WERI-Rb-1 (cell line): ENCODE measurements at places on chromosomes 7 and 10.

- DNase-seq = peak; percentile 3
These were observed 8.4 kb downstream of the AQP1 start for GRCh38 chr7:30920021-30920583.

GRCh38 chr7:104973909-104974415 lies 40.0 kb upstream of the KMT2E start:
- DNase-seq = no peak

DNA sequence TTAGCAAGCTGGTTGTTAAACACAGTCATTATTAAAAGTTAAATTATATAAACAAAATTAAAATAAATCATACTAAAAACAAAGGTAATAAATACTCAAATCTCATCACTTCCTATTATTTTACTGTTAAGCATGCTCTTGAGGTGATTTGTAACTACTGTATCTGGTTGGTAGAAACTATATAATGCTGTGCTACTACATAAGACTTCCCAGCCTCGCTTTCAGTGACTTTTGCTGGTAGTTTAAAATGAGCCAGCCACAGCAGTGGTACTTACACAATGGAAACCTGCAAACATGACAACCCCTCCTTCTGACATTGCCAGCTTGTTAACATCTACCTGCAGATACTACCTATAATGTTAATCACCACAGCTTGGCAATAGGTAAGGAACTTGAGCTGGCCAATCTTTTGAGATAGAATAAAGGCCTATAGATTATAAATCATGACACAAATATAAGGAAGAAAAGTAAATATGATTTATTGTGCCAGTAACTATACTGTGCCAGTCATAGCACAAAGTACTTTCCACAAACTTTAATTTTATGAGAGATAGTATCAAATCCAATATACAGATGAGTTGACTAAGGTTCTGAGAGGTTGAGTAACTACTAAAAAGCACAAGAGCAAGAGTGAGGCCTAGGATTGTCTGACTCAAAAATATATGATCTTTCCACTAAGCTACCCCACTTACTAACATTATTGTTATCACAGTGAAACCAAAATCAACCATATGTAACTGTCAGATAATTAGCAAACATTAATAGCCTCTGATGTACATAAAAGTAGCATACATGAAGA lies 181.1 kb upstream of the ASAH2 start:
- DNase-seq = no peak

DNA sequence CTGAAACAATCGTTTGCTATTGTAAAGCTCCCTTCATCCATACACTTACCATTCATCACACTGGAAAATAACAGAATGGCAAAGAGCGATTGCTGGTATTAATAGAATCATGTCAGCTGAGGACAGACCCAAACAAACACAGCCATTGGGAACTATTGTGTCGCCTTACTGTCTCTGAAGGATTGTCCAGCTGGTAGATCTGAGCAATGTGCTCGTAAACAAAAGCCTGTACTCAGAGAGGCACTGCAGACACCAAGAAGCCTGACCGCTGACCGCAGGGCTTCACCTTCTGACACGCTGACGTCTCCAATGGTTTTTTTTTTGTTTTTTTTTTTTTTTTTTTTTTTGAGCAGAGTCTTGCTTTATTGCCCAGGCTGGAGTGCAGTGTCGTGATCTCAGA lies 151.0 kb upstream of the FRMD4A start:
- DNase-seq = no peak

GRCh38 chr10:71882813-71883659 lies 32.0 kb upstream of the PSAP start:
- no peak for DNase-seq

DNA sequence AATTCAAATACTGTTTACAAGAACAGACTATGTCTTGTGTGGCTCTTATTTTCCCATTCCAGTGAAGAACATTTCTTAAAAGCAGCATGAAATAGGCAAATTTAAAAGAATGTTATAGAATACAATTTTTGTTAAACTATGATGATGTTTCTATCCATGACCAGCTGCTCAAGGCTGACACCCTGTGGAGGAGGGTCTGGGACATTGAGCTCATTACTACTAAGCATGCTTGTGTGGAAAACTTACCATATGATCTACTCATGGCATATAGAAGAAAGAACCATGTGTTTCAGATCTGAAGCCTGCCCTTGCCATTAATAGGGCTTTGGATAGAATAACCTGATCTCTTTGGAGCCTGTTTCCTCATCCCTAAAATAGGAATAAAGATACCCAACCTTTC lies 125.0 kb downstream of the FOXP2 start:
- DNase-seq = peak; percentile 40

- DNase-seq = no peak
These were observed 200.1 kb upstream of the PRKCQ start for GRCh38 chr10:6780008-6780677.

DNA sequence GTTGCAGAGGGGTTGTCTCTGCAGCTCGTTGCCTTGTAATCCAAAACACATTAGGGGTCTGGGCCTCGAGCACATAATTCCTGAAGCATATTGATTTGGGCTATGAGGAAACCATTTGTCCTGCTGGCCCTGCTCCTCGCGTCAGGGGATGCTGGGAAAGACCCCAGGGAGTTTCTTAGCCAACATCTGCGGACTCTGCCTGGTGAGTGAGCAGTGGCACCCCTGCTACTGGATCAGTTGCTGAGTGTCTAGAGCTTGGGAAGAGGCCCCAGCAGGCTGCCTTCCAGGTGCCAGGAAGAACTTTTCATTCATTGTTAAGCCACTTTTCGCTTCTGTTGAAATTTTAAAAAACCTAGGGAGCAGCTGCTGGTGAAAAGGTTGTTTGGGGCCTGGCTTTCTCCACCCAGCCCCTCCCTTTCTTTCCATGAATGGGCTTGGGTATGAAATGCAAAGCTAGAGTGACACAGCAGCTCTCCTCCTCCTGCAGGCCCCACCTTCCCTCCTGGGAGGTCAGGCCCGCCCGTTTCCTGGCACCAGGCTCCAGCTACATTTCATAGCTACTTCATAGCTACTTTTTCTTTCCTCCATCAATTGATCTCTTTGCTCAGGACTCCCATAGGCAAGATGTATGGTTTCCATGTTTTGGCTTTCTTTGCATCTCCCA lies 26.8 kb downstream of the TACR2 start:
- no peak for DNase-seq

- no peak for DNase-seq
These were observed 239.6 kb downstream of the DNAJB6 start for GRCh38 chr7:157576415-157576814.

GRCh38 chr10:71985542-71986250 lies 21.5 kb downstream of the CHST3 start:
- no peak for DNase-seq

- DNase-seq = no peak
These were observed 4.2 kb upstream of the KCNH2 start for GRCh38 chr7:150982351-150982750.

GRCh38 chr7:29482056-29482455 lies 81.6 kb upstream of the PRR15 start:
- no peak for DNase-seq

DNA sequence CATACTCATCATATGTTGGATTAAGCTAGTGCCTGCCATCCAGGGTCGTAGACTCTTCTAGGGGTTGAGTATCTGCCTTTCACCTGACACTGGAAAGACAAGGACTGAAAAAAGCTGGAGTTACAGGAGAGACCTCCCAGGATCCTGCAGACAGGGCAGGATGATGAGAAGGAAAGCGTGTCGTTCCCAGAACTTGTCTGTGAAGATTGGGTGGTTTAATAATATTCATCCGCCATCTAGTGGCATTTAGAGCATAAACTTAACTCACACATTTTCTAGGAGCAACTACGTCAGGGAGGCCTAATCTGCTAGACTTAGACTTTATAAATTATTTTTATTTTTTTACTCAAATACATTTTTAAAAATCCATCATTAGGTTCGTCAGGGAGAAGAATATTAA lies 59.6 kb downstream of the ADRB1 start:
- no peak for DNase-seq

DNA sequence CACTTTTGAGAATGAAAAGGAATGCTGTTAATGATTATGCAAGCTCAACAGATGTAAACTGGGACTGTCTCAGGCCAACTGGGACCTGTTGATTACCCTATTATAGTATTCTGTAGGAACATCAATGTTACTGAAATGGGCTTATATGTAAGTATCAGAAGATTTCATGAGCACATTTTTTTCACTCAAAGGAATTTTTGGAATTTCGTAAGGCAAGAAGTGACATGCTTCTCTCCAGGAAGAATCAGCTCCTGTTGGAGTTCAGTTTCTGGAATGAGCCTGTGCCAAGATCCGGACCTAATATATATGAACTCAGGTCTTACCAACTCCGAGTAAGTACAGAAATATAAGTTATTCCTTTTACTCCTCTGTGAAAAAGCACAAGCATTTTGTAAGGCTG lies 19.2 kb downstream of the NIPSNAP2 start:
- DNase-seq = no peak

GRCh38 chr7:146645383-146645976 lies 528.9 kb downstream of the CNTNAP2 start:
- DNase-seq = no peak

DNA sequence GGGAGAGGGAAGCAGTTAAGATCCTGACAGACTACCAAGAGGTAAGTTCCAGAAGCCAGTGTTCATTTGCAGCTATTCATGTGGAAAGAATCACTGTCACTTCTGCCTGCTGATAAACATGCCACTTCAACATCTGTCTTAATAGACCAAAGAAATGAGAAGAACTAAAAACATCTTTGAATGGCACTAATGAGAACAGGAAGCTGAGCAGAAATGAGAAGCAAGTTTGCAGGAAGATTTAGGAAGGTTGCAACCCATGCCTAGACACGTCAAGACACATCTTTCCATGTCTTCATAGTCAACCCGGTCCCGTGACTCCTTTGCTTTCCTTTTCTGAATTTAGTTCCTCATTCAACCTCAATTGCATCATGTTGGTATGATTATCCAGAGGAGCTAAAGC lies 180.0 kb downstream of the PDE1C start:
- no peak for DNase-seq

GRCh38 chr10:71573562-71574518 lies 145.7 kb downstream of the C10orf105 start:
- no peak for DNase-seq

- no peak for DNase-seq
These were observed 342.9 kb downstream of the CALN1 start for GRCh38 chr7:72069263-72069662.

DNA sequence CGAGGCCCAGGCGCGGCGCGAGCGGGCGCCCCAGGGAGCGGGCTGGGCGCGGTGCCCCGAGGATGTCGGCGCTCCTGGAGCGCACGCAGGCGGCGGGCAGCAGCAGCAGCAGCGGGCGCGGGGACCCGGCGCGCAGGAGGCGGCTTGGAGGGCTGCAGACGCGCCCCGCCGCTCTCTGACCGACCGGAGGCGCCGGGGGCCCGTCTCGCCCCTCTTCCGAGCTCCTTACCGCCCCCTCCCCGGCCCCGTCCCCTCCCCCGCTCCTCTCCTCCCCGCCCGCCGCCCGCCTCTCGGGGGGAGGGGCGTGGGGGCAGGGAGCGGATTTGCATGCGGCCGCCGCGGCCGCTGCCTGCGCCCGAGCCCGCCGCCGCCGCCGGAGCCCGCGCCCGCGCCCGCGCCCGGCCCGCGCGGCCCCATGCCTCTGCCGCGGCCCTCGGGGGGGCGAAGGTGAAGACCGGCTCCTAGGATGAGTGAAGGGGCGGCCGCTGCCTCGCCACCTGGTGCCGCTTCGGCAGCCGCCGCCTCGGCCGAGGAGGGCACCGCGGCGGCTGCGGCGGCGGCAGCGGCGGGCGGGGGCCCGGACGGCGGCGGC lies at the start of gene NRG3:
TSS of gene NRG3 (plus strand) at position 320 of the 592 bp plus-strand sequence.
- peak; percentile 26 for DNase-seq

GRCh38 chr7:28813243-28813962 lies 144.7 kb downstream of the TRIL start:
- DNase-seq = no peak

GRCh38 chr7:129828989-129829736 lies 123.6 kb downstream of the UBE2H start:
- DNase-seq = peak; percentile 78

DNA sequence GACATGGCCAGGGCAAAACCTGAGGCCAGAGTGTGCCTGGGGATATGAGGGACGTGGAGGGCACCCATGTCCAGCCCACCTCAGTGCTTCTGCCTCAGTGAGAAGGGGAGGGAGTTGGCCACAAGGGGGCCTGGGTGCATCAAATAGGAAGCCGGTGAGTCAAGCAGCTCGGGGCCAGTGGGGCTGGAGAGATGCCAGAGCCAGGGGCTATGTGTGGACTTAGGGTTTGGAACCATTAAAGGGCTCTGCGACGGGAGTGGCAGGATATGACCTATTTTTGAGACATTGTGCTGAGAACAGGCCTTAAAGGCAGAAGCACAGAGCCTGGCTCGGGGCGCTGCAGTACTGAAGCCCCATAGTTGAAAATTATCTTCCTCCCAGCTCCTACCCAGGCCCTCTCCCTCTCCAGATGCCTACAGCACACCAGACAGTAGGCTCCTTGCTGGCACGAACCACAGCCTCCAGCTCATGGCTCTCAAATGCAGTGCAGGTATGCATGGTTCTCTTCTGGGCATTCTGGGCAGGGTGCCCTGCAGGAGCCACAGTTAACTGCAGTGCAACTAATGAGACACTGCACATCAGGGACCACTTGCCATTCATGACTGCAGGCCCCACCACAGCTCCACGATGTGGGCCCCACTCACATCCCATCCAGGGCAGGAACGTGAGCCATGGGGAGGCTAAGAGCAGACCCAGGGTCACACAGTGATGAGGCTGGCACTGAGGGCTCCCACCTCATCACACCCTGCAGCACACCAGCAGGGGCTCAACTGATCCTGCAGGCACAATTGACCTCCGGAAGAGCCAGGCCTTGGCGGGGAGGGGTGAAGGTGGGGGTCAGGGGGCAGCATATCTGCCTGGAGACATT lies 7.2 kb upstream of the PGAM2 start:
- DNase-seq = peak; percentile 76

- DNase-seq = no peak
These were observed 23.4 kb downstream of the ADRA2A start for GRCh38 chr10:111100198-111100597.

GRCh38 chr10:43044448-43044921 lies 32.4 kb upstream of the RET start:
- no peak for DNase-seq

DNA sequence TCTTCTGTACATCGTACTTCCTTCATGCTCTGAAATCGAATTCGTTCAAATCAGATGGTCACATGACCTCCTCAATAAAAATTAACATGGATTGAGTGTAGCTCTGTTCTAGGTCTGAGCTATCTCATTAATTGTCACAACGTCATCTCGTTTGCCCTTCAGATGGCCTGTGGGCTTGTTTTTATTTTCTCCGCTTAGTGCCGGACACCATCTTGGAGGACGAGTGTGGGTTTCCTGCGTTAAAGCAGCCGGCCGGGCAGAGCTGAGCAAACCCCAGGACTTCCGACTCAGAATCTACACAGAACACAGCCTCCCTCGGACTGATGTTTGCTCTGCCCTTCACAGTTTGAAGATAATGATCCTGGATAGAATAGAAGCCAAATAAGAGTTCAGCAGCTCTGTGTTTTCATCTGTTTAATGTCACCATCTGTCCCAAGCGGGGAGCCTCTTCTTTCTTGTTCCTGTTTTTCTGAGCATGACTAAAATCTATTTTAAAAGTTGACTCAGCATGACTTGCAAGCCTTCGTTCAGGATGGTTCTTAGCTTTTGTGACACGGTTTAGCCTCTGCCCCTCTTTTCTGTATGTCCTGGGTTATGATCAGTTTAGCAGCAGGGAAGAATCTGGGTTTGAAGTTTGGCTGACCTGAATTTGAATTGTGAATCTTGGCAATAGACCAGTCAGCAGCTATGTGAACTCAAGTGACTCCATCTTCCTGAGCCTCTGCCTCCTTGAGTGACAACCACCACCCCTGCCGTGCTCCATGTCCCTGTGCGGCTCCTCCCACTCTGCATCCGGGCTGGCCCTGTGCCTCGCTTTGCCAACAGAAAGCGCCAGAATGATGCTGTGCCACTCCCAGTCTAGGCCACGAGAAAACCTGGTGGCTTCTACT lies 30.6 kb upstream of the GALNTL5 start:
- no peak for DNase-seq
